Mucosa of descending colon (tissue), 3 donors: ENCODE measurements at places on chromosomes 6 and 20. TPM values are rescaled to one million over a fixed set of nuclear protein-coding genes. Genes with fewer than 3 reads are reported as not detected.

Gene LTA
- total RNA-seq: 0.20 TPM

Gene CEP250
- 18.1 TPM for total RNA-seq

DNA sequence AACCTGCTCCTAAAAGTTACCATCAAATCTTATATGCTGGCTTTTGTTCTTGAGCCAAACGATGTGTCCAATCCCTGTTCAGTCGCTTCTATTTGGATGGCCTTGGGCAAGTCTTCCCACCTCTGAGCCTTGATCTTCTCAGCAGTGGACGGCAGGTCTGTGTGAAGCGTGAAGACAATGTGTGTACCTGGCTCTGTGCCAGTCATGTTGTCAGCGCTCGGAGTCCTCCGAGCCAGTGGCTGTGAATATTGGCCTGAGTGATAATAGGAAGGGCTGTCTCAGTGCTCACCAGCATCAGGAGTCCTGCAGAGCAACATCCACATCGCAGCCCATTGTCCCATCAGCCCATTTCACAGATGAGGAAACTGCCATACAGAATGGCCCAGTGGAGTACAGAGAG, 219.0 kb downstream of the CDC5L start:
- no peak for DNase-seq

GRCh38 chr6:30719791-30720737, at the start of gene TUBB:
TSS of gene TUBB (plus strand) at chr6:30720352. CDS start at chr6:30720507, 155 bp downstream.
- DNase-seq: peak; percentile 98

DNA sequence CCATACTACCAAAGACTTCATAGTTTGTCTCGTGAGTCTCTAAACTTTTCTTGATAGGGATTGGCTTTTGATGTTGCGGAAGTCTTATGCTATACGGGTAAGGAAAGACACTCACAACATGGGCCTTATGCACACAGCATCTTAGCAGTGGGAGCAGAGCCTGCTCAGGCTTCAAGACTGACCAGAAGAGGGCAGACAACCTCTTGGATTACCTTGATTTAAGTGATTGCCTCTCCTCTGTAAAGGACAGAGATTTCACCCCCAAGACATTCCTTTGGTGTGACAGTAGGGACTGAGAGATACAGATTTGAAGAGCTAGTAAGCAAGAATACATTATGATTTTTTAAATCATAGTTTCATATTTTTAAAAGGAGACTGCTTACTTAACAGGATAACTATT, 71.0 kb upstream of the SAMD3 start:
- DNase-seq: no peak
